Heart left ventricle (tissue), 16 donors: ENCODE measurements at places on chromosomes 3 and 15. TPM values are rescaled to one million over a fixed set of nuclear protein-coding genes. Genes with fewer than 3 reads are reported as not detected.

CCK gene
- total RNA-seq = not detected

RLBP1 gene
- not detected for total RNA-seq

ADAMTS7 gene
- total RNA-seq = 24.6 TPM

MAGEF1 gene
- 33.2 TPM for total RNA-seq

CCRL2 gene
- total RNA-seq = 0.70 TPM

NEK11 gene
- 2.1 TPM for total RNA-seq

LRTM1 gene
- not detected for total RNA-seq

CCR8 gene
- not detected for total RNA-seq

NME9 gene
- total RNA-seq = not detected

CKMT1A gene
- total RNA-seq = 0.23 TPM

IL17RB gene
- total RNA-seq = 0.29 TPM

CPA3 gene
- 1.2 TPM for total RNA-seq

EAF1 gene
- 9.8 TPM for total RNA-seq

DAPK2 gene
- 42.1 TPM for total RNA-seq

TMA7 gene
- 190 TPM for total RNA-seq

UROC1 gene
- total RNA-seq = not detected

CPN2 gene
- 1.6 TPM for total RNA-seq

CDCP1 gene
- total RNA-seq = 0.40 TPM
